ENCODE measurements at places on chromosomes 3 and 15.

- DNase-seq = no peak
Measured at GRCh38 chr3:27387625-27388024, 18.4 kb upstream of the NEK10 start.

DNA sequence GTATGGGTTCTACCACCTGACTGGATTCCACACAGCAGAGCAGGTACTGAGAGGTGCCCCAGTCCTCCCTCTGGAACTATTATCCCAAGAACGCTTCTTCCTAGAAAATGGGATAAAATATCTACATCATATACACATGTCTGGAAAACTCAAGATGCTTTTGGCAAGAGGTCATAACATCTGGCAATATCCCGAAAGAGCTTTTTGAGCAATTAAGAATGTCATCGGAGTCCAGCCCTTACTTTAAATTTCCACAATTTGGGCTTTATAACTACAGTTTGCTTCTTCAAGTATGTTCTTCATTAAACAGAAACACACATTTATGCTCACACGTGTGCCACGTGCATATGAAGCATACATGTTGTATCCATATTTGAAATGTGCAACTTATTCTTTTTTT is 365.9 kb upstream of the THBS1 start:
- no peak for DNase-seq

DNA sequence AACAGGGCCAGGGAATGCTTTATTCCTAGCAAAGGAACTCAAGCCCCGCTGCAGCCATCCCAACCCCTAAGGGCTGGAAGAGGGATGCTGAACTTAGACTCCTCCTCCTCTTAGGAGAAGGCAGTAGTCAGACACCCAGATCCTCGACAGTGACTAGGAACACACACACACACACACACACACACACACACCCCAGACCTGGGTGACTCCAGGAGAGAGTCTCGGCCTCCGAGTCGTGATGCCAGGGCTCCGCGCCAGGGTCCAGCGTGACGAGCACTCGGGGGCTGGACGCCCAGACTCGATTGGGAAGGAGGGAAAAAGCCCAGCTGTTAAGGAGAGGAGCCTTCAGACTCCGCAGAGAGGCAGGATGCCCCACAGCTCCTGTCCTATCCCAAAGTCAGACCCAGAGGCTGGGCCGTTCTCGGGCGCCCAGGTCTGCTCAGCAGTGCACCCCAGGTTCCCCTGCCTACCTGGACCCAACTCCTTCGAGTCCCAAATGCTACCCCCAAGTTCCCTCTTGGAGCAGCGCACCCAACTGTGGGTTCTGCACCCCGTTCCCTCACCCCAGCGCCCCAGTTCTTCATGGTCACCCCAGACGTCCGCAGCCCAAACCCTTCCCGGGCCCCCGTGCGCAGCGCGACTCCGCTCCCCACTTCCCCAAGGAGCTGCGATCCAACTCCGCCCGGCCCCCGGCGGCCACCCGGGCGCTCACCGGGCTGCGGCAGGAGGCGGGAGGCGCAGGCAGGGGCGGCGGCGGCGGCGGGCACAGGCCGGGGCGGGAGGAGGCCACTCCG is 421 bp downstream of the BMF start:
- no peak for DNase-seq

DNA sequence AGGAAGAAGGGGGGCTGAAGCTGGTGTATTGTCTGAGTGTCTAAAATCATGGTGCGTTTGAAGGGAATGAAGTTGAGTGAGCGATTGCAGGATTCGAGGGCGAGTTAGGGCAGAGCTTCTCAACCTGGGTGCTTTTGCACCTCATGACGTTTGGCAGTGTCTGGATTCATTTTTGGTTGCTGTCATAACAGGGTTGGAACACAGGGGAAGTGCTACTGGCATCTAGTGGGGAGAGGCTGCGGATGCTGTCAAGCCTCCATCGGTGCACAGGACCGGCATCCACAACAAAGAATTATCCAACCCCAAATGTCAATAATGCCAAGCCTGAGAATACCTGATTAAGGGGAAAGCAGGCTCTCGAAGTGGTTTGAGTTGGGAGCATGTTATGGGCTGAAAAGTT is 120.0 kb downstream of the SLCO3A1 start:
- DNase-seq = no peak

DNA sequence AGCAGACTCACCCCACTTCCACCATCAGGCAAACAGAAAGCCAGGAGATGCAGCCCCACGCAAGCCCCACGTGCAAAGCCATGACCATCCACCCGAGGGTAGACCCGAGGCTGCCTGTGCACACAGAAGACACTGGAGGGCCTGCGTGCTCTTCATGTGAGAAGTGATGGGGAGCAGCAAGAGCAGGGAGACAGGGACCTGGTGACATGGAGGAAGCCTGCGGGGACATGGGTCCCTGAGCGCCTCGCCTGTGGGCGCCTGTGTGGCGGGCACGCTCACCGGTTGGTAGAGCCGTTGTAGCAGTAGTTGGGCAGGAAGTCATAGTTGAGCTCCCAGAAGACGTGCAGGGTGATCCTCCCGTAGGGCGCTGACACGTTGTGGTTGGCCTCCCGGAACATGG is 65.0 kb downstream of the NIPA2 start:
- no peak for DNase-seq

- no peak for DNase-seq
Measured at GRCh38 chr3:160286231-160286630, 61.0 kb downstream of the C3orf80 start.

GRCh38 chr3:55647063-55647462 is 160.0 kb upstream of the WNT5A start:
- DNase-seq = no peak

- DNase-seq = no peak
Measured at GRCh38 chr3:27310688-27311087, 58.5 kb downstream of the NEK10 start.

- no peak for DNase-seq
Measured at GRCh38 chr15:64412216-64412615, 24.6 kb downstream of the TRIP4 start.

Data from activated CD8-positive, alpha-beta memory T cell treated with anti-CD3 and anti-CD28 coated beads, Interleukin-2, amount 10 ng/mL, durations not matched to agents 7 days and 5 days (primary cell).